ENCODE measurements at places on chromosomes 5 and 9.

DNA sequence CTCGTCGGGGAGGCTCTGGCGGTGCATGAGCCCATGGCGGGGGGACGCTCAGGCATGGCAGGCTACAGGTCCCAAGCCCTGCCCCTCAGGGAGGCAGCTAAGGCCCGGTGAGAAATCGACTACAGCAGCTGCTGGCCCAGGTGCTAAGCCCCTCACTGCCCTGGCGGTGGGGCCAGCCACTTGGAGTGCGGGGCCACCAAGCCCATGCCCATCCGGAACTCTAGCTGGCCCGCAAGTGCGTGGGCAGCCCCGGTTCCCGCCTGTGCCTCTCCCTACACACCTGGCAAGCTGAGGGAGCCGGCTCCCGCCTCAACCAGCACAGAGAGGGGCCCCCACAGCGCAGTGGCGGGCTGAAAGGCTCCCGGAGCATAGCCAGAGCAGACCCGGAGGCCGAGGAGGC lies 1896.9 kb upstream of the CDH6 start:
- no peak for DNase-seq

- DNase-seq = no peak
Observed at GRCh38 chr5:33995865-33996264, 11.4 kb upstream of the SLC45A2 start.

GRCh38 chr5:1543398-1544293 lies 19.9 kb upstream of the LPCAT1 start:
- no peak for DNase-seq

DNA sequence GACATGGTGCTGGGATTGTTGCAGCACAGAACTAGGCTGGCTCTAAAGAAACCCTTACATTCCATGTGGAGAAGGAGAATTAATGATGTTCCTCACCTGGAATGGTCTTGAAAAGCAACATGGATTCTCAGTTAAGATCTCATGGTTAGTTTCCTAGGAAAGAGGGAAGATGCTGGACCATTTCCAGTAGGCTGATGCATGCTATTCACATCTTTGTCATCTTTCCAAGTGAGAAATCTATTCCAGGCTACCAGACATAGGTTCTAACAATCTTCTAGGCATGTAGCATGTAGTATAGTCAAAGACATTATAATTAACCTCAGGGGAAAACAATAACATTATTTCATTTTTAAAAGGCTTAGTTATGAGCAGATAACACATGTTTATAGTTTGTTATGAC lies 44.3 kb downstream of the TMEM252 start:
- DNase-seq = no peak

- DNase-seq = no peak
Observed at GRCh38 chr5:149002761-149003689, 59.8 kb downstream of the SH3TC2 start.

- no peak for DNase-seq
Observed at GRCh38 chr5:127409921-127410675, 107.3 kb upstream of the PRRC1 start.

GRCh38 chr9:35717132-35717870 lies 14.7 kb downstream of the TLN1 start:
- DNase-seq = no peak

Data from NCI-H1105 (cell line).